ENCODE measurements at places on chromosomes 7 and 10. TPM values are rescaled to one million over a fixed set of nuclear protein-coding genes. Genes with fewer than 3 reads are reported as not detected.

ZNF32 gene
- total RNA-seq = 30.0 TPM

C10orf62 gene
- not detected for total RNA-seq

VWDE gene
- not detected for total RNA-seq

ACSL5 gene
- 18.5 TPM for total RNA-seq

ICA1 gene
- not detected for total RNA-seq

All from cardiac ventricle fibroblast (primary cell).